Omental fat pad (tissue), 4 donors: ENCODE measurements at places on chromosomes 16 and 17. TPM values are rescaled to one million over a fixed set of nuclear protein-coding genes. Genes with fewer than 3 reads are reported as not detected.

TNFRSF17 gene
- total RNA-seq = not detected

ADAD2 gene
- not detected for total RNA-seq

RHBDF2 gene
- total RNA-seq = 29.9 TPM

C16orf96 gene
- 0.36 TPM for total RNA-seq

CX3CL1 gene
- 15.7 TPM for total RNA-seq

WDR59 gene
- total RNA-seq = 16.3 TPM

SLC38A10 gene
- 126 TPM for total RNA-seq

FOXN1 gene
- total RNA-seq = not detected

FBXO39 gene
- not detected for total RNA-seq

MPV17L gene
- total RNA-seq = 7.5 TPM

OTOP3 gene
- total RNA-seq = not detected

ERN2 gene
- not detected for total RNA-seq
